Stimulated activated naive CD4-positive, alpha-beta T cell (primary cell): ENCODE measurements at places on chromosomes 7 and 10.

DNA sequence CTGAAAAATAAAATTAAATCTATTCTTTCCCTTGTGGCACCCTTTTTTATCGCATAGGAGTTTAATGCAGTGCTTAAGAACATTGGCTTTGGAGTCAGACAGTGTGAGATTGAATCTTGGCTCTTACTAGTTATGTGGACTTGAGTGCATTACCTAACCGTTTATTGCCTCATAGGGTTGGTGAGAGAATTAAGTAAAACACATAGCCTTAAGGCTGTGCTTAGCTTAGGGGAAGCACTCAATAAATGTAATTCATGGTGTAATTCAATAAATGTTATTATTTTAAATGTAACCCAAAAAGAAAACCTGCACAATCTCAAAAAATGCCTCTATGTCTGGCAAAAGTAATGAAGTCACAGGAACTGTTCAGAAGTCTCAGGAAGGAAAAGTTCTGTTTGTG is 2.7 kb downstream of the STK17A start:
- DNase-seq = no peak

- no peak for DNase-seq
Measured at GRCh38 chr7:81883801-81884393, 114.0 kb upstream of the HGF start.

- DNase-seq = peak; percentile 63
Measured at GRCh38 chr10:80144067-80144695, 11.7 kb downstream of the PLAC9 start.

DNA sequence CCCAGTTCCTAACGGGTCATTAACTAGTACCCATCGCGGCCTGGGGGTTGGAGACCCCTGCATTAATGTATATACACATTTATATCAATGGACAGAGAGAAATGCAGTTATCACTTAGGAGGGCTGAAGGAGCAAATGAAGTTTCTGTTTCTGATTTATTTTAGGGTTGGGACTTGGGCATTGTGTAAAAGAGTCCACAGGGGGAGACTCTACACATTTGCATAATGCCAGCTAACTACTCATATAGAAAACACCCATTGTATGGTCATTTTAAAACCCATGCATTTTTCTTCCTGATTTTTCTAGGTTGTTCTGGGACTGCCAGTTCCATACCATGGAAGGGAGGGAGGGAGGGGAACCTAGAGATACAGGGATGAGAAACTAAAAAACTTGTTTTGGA is 23.5 kb downstream of the BCCIP start:
- no peak for DNase-seq

GRCh38 chr7:954330-955238 is at the start of gene ADAP1:
Gene ADAP1 (minus strand): TSS chr7:954680. CDS start chr7:954477, 203 bp downstream.
- DNase-seq = peak; percentile 14

DNA sequence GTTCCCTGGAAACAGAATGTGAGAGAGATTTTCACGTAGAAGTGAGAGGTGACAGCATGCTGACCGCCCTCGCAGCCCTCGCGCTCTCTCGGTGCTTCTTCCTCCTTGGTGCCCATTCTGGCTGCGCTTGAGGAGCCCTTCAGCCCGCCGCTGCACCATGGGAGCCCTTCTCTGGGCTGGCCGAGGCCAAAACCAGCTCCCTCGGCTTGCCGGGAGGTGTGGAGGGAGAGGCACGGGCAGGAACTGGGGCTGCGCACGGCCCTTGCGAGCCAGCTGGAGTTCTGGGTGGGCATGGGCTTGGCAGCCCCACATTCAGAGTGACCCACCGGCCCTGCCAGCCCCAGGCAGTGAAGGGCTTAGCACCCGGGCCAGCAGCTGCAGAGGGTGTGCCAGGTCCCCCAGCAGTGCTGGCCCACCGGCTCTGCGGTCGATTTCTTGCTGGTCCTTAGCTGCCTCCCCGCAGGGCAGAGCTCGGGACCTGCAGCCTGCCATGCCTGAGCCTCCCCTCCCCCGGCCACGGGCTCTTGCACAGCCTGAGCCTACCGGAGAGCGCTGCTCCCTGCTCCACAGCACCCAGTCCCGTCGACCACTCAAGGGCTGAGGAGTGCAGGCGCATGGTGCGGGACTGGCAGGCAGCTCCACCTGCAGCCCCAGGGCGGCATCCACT is 888.7 kb upstream of the ZWINT start:
- DNase-seq = no peak

DNA sequence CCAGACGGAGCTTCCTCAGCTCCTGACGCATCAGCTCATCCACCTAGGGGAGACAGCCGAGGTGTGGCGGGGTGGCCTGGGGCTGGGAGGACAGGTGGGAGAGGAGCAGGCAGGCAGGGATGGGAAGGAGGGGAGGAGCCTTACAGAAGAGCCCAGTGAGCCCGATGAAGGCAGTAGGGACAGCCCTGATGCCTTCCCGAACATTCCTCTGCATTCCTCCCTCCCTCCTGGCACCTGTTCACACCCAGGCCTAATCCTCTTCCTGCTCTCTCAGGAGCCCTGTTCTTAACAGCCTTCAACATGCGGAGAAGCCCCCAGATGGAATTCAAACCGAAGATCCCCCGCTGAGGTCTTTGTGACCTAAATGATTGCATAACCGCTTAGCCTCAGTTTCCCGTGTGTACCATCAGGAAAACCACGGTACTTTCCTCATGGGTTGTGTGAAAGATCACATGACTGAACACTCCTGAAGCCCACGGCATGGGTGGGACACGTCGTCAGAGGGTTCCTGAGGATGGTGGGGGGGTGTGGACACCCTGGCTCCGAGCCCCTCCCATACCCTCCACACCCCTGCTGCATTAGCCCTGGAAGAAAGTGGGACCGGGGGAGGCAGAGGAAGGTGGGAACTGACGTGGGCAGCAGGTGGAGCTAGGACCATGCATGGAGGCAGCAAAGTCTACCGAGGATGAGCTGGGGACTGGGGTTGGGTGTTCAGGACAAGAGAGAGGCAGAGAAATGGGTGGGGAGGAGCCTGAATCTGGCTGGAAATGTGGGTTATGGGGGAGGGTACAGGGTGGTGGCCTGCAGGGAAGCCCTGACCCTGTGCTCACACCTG is 8.8 kb upstream of the ASB10 start:
- no peak for DNase-seq

GRCh38 chr7:55569797-55570196 is 2.5 kb downstream of the VOPP1 start:
- no peak for DNase-seq

- no peak for DNase-seq
Measured at GRCh38 chr10:49140304-49141177, 6.7 kb upstream of the FAM170B start.

GRCh38 chr7:25032774-25033743 is 53.1 kb upstream of the OSBPL3 start:
- no peak for DNase-seq

GRCh38 chr10:86293396-86293791 is 73.2 kb downstream of the GRID1 start:
- no peak for DNase-seq

DNA sequence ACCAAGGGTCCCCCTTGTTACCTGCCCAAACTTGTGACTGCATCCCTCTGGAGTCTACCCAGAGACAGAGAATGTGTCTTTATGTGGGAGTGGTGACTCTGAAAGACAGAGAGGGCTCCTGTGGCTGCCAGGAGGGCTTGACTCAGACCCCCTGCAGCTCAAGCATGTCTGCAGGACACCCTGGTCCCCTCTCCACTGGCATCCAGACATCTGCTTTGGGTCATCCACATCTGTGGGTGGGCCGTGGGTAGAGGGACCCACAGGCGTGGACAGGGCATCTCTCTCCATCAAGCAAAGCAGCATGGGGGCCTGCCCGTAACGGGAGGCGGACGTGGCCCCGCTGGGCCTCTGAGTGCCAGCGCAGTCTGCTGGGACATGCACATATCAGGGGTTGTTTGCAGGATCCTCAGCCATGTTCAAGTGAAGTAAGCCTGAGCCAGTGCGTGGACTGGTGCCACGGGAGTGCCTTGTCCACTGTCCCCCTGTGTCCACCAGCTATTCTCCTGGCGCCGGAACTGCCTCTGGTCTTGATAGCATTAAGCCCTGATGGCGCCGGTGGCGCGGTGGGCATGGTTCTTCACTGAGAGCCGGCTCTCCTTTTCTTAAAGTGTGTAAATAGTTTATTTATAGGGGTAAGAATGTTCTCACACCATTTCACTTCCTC is 19.4 kb upstream of the SH2D4B start:
- no peak for DNase-seq

GRCh38 chr10:106705681-106706100 is 458.8 kb downstream of the SORCS1 start:
- no peak for DNase-seq

- DNase-seq = peak; percentile 27
Measured at GRCh38 chr10:32207544-32207943, 139.4 kb downstream of the EPC1 start.

- no peak for DNase-seq
Measured at GRCh38 chr10:55476129-55476528, 675.1 kb upstream of the PCDH15 start.

- DNase-seq = no peak
Measured at GRCh38 chr10:130994191-130994590, 317.3 kb downstream of the TCERG1L start.

DNA sequence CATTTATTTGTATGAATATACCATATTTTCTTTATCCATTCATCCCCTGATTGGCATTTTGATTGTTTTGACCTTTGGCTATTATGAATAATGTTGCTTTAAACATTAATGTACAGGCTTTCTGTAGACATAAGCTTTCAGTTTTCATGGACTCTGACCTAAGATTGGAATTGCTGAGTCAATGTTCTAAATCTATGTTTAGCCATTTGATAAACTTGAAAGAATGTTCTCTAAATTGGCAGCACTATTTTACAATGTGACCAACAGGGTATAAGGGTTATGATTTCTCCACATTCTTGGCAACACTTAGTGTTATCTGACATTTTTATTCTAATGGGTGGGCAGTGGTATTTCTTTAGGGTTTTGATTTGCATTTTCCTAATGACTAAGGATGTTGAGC is 229.7 kb upstream of the ETV1 start:
- DNase-seq = no peak

- no peak for DNase-seq
Measured at GRCh38 chr10:88725798-88726197, 19.7 kb downstream of the LIPK start.

DNA sequence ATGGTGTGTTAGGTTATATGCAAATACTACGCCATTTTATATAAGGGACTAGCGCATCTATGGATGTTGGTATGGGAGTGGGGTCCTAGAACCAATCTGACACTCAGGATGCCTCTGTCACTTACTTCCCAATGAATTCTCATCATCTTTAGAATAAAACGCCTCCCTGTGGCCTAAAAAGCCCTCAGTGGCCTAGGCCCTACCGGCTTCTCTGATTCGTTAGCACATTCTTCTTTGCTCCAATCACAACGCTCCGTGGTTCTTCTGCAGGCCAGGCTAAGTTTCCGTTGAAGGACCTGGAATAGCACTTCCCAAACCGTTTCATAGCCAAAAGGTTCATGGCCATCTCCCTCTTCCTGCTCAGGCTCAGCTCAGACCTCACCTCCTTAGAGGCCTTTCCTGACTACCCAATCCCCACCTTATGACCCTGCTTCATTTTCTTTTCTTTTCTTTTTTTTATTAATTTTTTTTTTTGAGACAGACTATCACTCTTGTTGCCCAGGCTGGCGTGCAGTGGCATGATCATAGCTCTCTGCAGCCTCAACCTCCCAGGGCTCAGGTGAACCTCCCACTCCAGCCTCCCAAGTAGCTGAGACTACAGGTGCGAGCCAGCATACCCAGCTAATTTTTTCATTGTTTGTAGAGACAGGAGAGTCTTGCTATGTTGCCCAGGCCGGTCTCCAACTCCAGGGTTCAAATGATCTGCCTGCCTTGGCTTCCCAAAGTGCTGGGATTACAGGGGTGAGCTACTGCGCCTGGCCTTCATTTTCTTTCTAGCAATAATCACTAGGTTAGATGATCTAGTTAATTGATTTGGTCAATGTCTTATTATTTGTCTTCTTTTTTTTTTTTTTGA is 24.5 kb upstream of the YWHAG start:
- no peak for DNase-seq

- no peak for DNase-seq
Measured at GRCh38 chr7:23334482-23335056, 35.4 kb downstream of the MALSU1 start.

DNA sequence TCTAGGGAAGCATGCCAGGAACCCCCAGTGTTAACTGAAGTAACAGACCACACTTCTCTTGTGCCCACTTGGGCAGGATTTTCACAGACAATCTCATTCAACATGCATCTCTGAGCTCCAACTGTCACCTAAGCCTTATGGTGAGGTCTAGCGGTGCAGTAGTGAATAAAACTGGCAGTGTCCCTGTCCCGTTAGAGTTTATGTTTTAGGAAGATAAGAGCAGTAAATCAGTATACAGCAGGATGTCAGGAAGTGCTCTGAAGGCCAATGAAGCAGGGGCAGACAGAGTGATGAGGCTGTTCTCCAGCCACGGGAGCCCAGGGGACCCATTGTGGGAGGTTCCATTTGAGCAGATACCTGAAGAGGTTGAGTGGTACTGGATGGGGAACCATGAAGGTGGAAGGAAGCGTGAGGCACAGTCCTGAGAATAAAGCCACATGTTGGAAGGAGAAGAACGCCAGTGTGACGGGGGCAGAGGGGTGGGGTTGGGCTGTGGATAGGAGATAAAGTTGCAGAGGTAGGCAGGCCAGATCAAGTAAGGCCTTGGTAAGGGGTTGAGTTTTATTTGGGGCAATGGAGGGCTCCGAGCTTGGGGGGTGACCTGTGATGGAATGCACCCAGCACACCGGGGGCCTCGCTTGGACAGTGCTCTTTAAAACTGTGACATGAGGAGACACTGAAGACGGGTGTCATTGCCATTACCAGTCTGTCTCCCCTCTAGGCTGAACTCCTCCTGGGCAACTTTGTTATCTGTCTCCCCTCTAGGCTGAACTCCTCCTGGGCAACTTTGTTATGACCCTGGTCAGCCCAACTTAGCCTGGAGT is 6.6 kb downstream of the GDF10 start:
- DNase-seq = no peak
